Stimulated activated CD4-positive, alpha-beta T cell treated with anti-CD3 and anti-CD28 coated beads, Interleukin-15, amount 100 ng/mL, for 1 hour (primary cell): ENCODE measurements at places on chromosomes 12 and 14.

DNA sequence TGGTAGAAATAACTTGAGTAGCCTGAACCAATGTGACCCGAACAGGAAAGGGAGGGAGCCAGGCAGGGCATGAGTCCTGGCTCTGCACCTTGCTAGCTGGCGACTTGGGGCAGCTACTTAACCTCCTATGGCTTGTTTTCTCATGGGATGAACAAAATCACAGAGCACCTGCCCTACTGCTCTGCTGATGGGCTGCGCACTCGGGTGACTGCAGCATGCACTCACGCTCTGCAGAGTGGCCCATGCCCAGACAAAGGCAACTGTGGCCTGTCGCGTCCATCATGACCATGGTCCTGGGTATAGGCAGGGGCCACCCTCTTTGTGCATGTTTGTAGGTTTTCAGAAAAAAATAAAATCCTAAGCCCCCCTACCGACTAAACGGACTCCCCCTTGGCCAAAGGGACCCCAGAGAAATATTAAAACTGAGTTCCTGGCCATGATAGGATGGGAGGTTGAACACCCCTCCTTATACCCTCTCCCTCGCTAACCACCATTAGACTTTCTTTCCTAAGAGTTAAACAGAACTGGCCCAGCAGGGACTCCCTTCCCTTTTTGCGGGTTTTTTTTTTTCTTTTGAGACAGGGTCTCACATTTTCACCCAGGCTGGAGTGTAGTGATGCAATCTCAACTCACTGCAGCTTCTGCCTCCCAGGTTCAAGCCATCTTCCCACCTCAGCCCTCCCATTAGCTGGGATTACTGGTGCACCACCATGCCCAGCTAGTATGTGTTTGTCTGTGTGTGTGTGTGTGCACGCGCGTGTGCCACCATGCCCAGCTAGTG lies 32.5 kb downstream of the VWF start:
- no peak for DNase-seq

DNA sequence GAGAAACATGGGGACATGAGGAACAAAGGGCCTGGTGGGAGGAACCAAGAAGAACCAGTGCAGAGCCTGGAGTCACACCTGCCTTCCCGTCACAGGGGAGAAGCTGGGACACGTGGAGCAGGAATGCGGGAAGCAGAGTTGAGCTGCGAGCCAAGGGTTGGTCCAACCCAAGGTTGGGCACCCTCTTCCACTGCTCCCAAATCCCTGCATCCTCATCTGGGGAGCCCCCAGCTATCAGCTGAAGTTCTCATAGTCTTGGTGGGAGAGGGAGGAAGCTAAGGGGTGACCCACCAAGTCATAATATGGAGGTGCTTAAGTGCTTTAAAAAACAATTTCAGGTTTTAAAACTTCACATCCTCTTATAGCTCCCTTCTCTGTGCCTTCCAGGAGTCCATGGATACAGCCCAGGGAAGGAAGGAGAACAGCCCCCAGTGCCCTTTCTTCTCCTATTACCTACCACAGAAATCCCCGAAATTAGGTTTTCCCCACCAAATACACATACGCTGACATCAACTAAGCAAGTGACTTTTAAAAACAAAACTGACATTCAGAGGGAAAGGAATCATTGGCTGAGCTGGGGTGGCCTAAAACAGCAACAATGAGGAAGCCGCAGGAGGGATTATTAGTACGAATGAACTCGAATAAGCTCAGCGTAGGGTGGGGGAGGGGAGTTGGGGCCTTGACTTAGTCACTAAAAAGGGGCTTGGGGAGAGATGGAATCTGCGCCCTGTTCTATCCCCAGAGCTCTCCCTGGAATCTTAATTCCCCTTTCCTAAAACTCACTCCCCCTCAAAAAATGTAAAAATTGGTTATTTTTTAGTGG lies 4.5 kb downstream of the MYL6 start:
- no peak for DNase-seq

DNA sequence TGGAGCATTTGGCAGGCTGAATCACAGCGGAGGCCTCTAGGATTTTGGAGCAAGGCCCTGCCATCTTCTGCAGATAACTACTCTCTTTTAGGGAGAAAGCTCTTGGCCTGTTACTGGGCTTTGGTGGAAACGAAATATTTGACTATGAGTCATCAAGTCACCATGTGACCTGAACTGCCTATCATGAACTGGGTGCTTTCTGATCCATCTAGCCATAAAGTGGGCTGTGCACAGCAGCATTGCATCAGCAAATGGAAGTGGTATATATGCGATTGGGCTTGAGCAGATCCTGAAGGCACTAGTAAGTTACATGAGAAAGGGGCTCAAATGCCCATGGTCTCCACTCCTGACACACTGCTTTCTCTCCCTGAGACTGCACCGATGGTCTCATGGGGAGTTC lies 21.1 kb downstream of the GYS2 start:
- no peak for DNase-seq

- DNase-seq: no peak
Observed at GRCh38 chr14:102557434-102558226, 34.8 kb upstream of the RCOR1 start.

- no peak for DNase-seq
Observed at GRCh38 chr14:91368776-91369416, 48.7 kb downstream of the CCDC88C start.

- no peak for DNase-seq
Observed at GRCh38 chr12:60043236-60043635, 447.4 kb downstream of the SLC16A7 start.

GRCh38 chr12:58204071-58204470 lies 262.7 kb downstream of the ATP23 start:
- DNase-seq: no peak

GRCh38 chr14:104548802-104549535 lies 30.6 kb upstream of the C14orf180 start:
- DNase-seq: no peak

GRCh38 chr12:10101648-10102220 lies 2.9 kb upstream of the CLEC1A start:
- DNase-seq: no peak

DNA sequence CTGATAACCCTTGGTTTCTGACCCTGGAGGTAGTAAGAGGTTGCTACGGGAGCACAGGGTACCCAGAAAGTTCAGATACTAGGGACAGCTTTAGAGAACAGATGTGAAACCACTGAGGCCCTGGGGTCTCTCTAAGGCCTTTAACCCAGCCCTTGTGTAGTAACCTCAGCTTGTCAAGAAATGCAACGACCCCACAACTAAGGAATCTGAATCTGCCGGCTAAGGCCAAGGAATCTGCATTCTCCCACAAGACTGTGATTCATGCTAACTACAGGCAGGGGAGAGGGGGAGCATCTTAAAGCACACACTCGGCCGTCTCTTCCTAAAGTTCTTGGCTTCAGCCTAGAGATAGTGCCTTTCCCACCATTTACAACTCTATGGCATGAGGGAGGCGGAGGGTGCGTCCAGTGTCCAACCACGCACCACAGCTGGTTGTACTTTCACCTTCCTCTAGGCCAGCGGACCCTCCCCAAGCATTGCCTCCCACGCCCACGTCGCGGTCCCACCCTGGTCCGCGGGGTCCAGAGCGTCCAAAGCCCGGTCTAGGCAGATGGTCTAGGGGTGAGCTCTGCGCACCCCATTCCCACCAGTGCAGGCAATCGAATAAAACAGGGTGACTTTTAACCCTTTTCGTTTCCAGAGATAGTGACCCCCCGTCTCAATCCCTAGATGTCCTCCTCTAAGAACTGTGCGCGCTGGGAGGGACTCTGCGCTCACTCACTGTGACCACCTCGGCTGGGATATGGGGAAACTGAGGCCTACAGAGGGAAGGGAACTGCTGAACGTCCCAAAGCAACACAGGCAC lies 735 bp upstream of the VASH1 start:
- no peak for DNase-seq

DNA sequence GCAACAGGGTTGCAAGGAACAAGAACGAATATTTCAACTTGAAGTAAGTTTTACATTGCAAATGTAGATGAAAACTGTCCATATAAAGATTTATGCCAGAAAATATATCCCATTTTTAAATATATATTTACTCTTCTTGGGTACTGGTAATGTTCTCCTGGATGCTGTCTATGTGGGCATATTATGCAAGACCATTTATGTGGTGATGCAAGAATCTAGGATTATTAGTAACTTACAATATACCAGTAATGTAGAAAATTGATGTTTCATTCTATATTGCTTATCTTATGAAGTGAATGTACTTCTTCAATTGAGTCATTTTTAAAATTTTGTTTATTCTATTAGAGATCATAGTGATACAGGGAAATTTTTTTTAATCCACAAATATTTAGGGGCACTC lies 25.1 kb downstream of the FGFR1OP2 start:
- no peak for DNase-seq

DNA sequence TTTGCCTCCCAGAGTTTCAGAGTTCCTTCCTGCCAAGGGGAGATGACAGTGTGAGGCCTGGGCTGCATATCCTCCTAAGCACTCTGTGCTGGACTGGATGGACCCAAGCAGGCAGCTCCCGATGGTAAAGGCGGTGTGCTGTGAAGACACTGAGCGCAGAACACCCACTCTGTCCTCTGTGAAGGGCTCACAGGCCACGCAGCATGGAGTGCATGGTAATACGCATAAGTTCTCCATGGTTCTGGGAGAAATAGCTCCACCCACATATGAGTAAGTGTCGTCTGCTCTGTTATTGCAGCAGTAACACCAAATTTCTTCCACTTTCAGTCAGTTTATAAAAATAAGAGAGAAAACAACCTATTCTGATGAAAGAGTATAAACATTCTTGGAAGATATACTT lies 55.8 kb downstream of the TMEM30B start:
- no peak for DNase-seq

- no peak for DNase-seq
Observed at GRCh38 chr12:131647667-131648066, 63.2 kb upstream of the SFSWAP start.

- DNase-seq: no peak
Observed at GRCh38 chr12:126212824-126213223, 1147.6 kb downstream of the AACS start.
